Mammary epithelial cell (primary cell): ENCODE measurements at places on chromosomes 6 and 20. TPM values are rescaled to one million over a fixed set of nuclear protein-coding genes. Genes with fewer than 3 reads are reported as not detected.

RSPH9 gene
- total RNA-seq: not detected in 2 replicates

OR2H2 gene
- total RNA-seq: not detected in 2 replicates

KCNB1 gene
- total RNA-seq: 0.17 TPM

RIMS1 gene
- 1.0 TPM for total RNA-seq

AIF1 gene
- not detected for total RNA-seq

NCOA7 gene
- 29.0 TPM for total RNA-seq

MAS1 gene
- total RNA-seq: not detected in 2 replicates

WFDC5 gene
- 0.33 TPM for total RNA-seq

CCR6 gene
- total RNA-seq: not detected in 2 replicates

OLIG3 gene
- not detected for total RNA-seq

DLK2 gene
- 45.2 TPM for total RNA-seq

GSTA2 gene
- 0.50 TPM for total RNA-seq

RGS17 gene
- total RNA-seq: 3.4 and 4.1 TPM in 2 replicates

CRIP3 gene
- total RNA-seq: 0.50 TPM

GTSF1L gene
- total RNA-seq: not detected in 2 replicates

OR11A1 gene
- not detected in 2 replicates for total RNA-seq

KIF25 gene
- total RNA-seq: not detected in 2 replicates

GRIK2 gene
- 2.8 TPM for total RNA-seq

ECT2L gene
- total RNA-seq: under 0.01 TPM

POM121L2 gene
- total RNA-seq: not detected in 2 replicates

PNPLA1 gene
- not detected for total RNA-seq

DEFB123 gene
- not detected for total RNA-seq

WFDC2 gene
- 1.5 and 2.3 TPM in 2 replicates for total RNA-seq

WFDC12 gene
- total RNA-seq: not detected in 2 replicates

C20orf144 gene
- under 0.01 TPM for total RNA-seq

ARFGAP1 gene
- 89.8 and 92.0 TPM in 2 replicates for total RNA-seq

OARD1 gene
- total RNA-seq: 9.3 TPM

C20orf141 gene
- not detected in 2 replicates for total RNA-seq

RCAN2 gene
- total RNA-seq: 2.7 TPM

LAMA2 gene
- 0.73 and 2.8 TPM in 2 replicates for total RNA-seq

IYD gene
- total RNA-seq: not detected in 2 replicates

MUCL3 gene
- not detected in 2 replicates for total RNA-seq

OR2B2 gene
- total RNA-seq: not detected in 2 replicates

ALDH5A1 gene
- total RNA-seq: 1.8 TPM

TSBP1 gene
- not detected for total RNA-seq

SNX9 gene
- total RNA-seq: 31.5 TPM

SLC22A1 gene
- total RNA-seq: 3.4 and 3.8 TPM in 2 replicates

MEI4 gene
- total RNA-seq: not detected
